ENCODE measurements at places on chromosomes 2 and 18.
A peak's percentile ranks its signal among the peaks of the same experiment; 100 is the strongest.

GRCh38 chr2:200430017-200430416, 79.9 kb downstream of the KCTD18 start:
- DNase-seq = no peak

DNA sequence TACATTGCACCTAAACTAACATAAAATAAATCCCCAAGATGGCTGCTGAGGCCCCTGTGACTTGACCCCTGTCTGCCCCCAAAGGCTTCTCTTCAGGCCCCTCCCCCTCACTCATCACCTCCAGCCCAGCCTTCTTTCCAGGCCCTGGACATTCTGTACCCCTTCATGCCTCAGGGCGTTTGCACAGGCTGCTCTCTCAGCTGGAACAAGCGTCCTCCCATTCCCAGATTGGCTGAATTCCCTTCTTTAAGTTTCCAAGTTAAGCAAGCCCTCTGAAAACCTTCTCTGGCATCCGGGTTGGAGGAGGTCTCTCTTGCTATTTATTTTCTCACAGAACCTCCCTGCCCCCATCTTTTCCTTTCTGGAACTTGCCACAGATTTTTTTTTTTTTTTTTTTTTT, 165.2 kb upstream of the BCL2L11 start:
- DNase-seq = no peak

DNA sequence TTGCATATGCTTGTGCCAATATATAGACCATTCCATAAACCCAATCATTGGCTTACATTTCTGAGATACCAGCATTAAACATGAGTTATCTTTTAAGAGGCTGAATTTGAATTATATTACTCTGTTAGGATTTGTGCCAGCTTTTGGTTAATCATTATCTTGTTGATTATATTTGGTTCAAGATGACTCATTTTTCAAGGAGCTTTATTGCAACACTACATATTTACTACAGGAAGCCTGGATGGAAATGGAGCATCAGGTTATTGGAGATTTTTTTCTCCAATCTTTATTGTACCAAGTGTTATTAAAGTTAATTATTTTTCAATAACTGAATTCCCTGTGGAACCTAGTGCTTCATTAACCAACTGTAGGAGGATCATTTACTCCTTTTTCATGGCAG, 26.4 kb downstream of the EML4 start:
- no peak for DNase-seq

DNA sequence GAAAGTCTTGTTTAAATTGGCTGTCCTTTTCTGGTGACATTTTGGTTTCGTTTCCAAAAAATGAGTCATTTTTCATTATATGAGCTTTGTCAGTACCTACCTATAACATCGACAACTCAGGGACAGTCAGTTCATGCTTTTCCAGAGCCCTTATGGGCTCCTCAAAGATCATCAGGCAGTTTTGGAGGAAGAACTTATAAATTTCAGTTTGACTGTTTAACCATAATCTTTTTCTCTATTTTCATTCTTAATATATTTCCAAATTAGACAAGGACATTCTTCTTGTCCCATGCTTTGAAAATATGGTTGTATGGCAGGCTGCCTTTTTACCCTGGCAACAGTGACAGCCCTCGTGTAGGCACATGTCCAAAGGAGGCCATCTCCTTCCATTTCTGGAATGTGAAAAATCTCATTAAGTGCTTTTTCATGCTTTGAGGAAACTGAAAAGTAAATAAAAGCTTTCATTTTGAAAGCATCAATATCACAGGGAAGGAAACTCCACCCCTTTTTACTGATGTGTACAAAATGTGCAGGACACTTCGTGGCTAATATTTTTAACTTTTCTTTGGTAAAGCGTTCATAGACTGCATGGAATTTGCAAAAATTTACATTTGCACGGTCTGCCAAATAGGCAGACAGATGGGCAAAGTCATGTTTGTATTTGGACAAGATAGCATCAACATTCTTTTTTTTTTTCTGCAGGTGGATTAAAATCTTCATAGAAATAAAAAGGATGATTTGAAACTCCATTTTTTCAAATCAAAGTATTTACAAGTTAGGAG, 7.2 kb upstream of the PROC start:
- no peak for DNase-seq

GRCh38 chr2:223570784-223571183, 31.4 kb downstream of the SCG2 start:
- DNase-seq = no peak

GRCh38 chr2:238136820-238137537, 1.5 kb upstream of the KLHL30 start:
- DNase-seq = no peak

DNA sequence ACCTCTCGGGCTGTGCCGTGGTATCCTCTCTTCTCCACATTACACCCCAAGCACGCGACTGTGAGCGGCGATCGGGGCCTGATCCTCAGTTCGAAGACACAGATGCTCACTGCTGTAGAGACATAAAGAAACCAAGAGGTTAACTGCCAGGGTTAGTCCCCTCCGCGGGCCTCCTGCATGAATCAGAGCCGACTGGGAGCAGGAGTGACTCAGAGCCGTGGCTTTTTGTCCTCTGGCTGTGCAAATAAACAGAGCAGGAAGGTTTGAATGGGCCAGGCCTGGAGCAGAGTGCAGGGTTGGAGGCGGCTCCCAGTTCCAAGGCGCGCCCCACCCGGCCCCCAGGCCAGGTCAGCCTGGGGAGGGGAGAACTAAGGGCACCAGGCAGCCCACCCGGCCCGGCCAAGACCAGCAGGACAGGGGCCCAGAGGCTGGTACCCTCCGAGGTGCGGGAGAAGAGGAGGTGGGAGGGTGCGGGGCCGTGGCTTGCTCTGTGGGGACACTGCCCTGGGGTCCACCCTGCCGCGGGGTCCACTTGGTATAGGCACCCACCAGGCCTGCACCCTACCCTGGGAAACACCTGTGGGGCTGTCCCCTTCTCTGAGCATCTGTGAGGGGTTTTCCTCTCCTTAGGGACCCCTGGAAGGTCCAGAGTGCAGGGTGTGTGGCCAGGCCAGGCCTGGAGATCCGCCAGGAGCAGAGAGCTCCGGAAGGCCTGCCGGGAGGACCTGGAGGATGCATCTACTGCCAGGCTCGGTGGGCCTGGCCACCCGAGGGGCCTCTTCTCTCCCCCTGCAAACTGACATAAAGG, 16.5 kb downstream of the TWIST2 start:
- no peak for DNase-seq

- no peak for DNase-seq
Measured at GRCh38 chr2:9261231-9261883, 54.7 kb downstream of the ASAP2 start.

GRCh38 chr18:73283032-73283431, 415.2 kb upstream of the NETO1 start:
- DNase-seq = no peak

DNA sequence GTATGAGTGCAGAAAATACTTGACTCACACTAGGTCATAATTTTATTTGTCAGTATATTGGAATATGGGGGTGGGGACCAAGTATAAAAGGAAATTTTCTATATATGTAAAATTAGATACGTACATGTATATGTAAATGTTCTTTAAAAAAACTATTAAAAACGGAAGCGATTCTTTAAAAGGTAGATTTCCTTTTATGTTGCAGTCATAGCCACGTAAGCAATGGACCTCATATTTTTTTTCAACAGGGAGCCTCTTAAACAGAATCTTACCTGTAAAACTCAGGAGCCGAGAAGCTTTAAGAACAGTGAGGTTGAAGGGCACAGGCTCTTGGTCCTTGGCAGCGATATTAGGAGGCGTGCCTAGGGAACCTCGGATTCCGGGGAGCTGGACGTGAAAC, 3.3 kb downstream of the RHBDD1 start:
- no peak for DNase-seq

- DNase-seq = no peak
Measured at GRCh38 chr2:37581433-37581832, 90.0 kb downstream of the CDC42EP3 start.

- no peak for DNase-seq
Measured at GRCh38 chr18:49162226-49162864, 211.6 kb upstream of the SMAD7 start.

DNA sequence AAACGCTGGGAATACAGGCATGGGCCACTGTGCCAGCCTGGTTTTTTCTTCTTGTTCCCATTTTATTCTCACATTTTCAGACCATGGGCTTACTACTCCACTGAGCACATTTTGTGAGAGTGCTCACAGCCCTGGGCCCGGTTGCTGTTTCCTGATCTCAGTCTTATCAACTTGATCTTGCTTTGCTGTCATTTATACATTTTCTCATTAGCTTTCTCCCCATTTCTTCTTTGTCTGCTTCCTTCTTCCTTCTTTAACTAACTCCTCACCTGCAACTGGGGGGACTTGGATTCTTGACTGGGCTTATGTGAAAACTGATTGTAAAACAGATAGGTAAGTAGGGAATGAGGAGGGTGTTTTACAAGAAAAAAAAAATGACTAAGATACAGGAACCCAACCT, 117.3 kb downstream of the PLB1 start:
- DNase-seq = no peak

GRCh38 chr2:14520385-14520945, 112.1 kb upstream of the LRATD1 start:
- DNase-seq = no peak

DNA sequence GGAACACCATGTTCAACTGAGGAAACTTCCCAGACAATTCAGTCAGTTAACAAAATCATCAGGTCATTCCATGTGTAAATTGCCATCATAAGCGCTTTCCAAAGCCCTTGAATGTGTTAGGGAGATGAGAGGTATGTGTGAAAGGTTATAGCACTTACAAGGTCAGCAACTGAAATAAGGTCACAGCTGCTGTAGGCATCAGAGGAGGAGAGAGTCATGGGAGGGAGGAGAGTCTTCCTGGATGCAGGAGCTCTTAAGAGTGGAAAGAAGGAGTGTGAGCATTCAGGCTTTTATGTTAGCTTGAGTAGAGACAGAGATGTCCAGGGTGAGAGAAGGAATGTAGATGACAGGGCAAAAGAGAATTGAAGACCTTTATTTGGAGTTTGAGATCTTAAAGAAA, 67.0 kb downstream of the CAB39 start:
- no peak for DNase-seq

DNA sequence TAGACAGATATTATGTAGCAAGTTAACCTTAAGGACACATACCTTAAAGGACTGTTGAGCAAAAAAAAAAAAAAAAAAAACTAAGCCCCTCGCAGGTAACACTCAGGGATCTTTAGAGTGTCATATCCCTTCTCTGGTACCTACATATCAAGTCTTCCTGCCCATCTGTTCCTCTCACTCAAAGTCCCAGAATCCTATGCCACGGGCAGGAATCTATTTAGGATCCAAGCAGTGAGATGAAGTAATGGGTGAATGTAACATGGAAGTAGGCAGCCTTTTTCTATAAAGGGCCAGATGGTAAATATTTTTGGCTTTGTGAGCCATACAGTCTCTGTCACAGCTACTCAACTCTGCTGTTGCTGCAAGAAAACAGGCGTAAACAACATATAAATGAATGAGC, 496.7 kb downstream of the STK39 start:
- DNase-seq = no peak

- no peak for DNase-seq
Measured at GRCh38 chr2:237097326-237097910, 11.7 kb downstream of the COPS8 start.

GRCh38 chr2:175228179-175228578, 46.7 kb upstream of the ATP5MC3 start:
- no peak for DNase-seq

GRCh38 chr2:8571792-8572499, 109.9 kb upstream of the ID2 start:
- DNase-seq = no peak

DNA sequence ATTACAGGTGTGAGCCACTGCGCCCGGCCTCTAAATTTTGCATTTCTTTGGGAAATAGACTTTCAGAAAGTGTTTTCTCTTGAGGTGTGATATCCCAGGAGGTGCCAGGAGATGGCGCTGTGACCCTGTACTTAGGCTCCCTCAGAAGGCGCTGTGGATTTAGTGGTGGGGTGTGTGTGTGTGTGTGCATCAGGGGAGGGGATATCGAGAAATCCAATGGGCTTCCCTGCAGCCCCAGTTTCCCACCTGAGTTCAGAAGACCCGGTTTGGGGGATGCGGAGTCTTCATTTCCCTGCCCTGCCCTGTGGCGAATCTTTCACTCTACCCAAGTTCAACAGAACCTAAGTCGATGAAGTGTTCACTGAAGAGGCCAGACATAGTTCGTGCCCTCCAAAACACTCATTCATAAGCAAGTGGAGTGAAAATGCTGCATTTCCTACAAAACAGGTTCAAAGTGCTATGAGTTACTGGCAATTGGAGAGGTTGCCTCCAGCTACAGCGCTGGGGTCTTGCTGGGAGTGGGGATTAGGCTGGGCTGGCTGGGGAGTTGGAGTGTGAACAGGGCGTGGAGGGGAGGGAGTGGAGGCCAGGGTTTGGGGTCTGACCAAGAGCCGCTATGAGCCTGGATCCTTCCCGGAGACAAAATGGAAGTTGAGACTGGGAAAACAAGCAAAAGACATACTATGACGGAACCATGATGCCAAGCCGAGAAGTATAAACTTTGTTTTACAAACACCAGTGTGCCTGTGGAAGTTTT, 6.5 kb upstream of the WNT6 start:
- peak; percentile 32 for DNase-seq

DNA sequence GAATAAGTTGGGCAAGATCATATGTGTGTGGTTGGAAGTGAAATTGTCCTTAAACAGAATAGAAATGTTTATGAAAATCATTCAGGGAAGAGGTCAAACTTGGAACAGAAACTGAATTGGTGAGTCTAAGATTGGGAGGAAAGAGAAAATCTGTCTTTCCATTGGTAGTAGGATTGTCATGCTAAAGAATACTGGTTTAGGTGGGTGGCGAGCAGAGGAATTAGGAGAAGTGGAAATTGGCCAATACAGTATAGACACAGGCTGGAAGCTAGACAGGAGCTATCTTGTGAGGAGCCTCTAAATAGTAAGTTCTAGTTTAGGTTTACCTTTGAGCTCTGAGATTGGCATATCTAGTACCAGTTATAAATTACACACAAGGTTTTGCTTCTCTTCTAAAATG, 80.9 kb upstream of the KYNU start:
- no peak for DNase-seq

- DNase-seq = no peak
Measured at GRCh38 chr2:7023542-7023941, 106.3 kb downstream of the RNF144A start.

DNA sequence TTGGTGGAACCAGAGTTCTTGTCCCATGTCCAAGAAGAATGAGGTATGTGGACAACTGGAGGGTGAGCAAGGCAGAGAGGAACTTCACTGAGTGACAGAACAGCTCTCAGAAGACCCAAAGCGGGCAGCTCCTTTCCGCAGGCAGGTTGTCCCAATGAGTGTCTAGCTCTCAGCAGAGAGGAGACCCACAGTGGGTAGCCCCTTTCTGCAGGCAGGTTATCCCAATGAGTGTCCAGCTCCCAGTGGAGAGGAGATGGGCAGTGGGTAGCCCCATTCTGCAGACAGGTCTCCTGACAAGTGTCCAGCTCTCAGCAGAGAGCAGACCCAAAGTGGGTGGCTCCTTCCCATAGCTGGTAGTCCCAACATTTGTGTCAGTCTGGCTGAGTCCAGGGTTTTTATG, 69.6 kb downstream of the SRBD1 start:
- DNase-seq = no peak

Measured in immature natural killer cell (primary cell).